ENCODE measurements at places on chromosomes 13 and 19.

DNA sequence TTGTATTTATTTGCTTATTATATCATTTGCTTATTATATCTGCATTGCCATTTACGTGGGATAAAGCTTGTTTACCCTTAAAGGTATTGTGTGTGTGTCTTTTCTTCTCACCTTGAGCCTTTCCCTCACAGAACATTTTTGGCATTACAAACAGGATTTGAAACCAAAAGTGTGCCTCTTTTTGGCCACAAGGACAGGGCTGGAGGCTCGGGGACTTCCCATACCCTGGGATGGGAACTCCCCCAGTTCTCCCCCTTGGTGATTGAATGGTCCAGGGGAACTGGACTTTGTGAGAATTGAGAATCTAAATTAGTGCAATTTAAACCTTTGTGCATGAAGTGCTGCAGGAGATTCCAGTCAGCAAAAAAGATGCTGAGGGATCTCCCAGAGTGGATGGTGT, 2.4 kb upstream of the ZNF506 start:
- DNase-seq = no peak

- peak; percentile 1 for DNase-seq
Observed at GRCh38 chr13:105702441-105702840, 833.0 kb downstream of the EFNB2 start.

DNA sequence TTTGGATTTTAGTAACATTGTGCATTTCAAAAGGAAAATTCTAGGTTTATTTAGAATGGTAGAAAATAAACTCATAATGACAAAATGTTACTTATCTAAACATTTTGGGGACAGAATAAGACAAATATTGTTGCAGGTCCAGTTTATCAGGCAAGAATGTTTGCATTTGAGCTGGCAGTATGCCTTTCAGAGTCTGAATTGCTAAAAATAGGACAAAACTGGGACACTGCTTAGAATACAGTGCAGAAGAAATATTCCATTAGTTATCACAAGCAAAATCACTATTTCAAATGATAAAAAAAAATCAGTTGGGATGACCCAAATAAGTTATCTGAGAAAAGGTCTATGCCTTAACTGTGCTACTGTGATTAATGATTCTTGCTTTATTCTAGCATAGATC, 870.3 kb upstream of the MIR17HG start:
- peak; percentile 4 for DNase-seq

DNA sequence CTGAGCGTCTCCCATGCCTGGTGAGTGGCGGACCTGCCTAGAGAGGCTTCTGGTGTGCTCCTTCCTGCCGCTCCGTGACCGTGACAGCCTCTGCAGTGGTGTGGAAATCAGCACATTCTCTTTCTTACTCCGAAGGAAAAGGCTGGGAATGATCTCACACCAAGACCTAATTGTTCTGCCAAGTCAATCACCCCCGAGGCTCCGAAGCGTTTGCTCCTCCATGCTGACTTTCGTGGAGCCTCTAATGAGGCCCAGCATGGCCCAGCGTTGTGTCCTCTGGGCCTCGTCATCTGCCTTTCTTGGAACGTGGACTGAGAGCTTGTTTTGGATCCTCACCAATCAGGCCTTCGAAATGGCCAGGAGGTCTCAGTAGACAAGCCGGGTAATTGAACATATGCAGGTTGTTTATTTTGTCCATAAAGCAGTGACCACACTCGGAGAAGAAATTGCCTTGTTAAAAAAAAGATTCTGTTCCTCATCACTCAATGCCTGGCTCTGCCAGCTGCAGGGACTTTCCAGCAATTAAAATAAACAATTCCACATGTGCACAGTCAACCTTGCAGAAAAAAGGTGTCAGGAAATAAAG, 107.1 kb downstream of the UBL3 start:
- DNase-seq = peak; percentile 57

- DNase-seq = no peak
Observed at GRCh38 chr19:3189702-3190469, 4.2 kb downstream of the NCLN start.

GRCh38 chr13:46058268-46058667, 5.7 kb upstream of the ZC3H13 start:
- DNase-seq = no peak

GRCh38 chr13:37869756-37870488, at the start of gene TRPC4:
Gene TRPC4, minus strand, starts transcription at chr13:37869772. Its CDS starts 86,439 bp downstream, at chr13:37783333.
- peak; percentile 61 for DNase-seq

DNA sequence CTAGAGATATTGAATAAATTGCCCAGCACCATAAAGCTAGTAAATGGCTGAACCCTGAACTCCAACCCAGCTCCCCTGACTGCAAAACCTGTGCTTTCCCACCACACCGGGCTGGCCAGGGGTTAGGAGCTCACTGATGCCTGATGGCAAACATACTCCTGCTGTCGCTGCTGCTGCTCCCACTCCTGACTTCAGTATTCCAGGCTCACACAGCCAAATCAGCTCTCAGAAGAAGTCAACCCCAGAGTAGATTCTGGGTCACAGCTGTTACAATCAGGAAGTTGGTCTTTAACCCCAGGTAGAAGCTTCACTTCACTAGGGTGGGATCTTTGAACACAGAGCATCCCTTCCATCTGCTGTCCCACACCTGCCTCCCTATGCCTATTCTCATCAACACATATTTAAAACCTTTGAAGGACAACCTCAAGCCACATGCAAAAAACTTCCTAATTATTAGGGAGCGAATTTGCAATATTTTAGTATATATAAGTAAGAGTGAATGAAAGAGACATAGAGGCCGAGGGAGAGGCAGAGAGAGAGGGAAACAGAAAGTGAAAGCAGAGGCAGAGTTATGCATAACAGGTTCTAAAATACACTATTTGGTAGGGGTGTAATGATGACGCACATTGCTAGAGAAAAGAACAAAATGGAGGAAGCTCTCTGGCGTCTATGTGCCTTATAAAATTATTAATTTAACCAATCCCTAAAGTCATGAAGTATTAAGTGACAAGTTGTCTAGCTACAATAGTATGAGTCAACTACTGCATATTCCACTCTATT, 99.4 kb upstream of the SERP2 start:
- DNase-seq = peak; percentile 94

DNA sequence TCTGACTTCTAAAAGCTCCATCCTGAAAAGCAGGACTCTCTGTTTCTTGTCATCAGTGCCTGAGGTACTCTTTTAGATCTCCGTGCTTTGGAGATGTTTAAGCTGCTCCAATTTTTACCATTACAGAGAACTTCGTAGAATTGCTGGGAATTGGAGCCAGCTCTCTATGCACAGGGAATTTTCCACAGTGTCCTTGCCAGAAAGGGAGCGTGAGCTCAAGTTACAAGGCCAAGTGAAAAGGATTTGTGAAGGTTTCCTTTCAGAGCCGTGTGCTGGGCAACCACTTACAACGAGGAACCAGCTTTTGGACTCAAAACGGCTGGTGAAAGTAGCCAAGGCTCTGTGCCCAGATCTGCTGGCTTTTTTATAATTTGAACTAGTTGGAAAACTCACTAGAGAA, 82.6 kb downstream of the NUFIP1 start:
- DNase-seq = peak; percentile 81

GRCh38 chr19:3360421-3361383, 5.7 kb upstream of the NFIC start:
- DNase-seq = peak; percentile 51

- no peak for DNase-seq
Observed at GRCh38 chr19:54470991-54471782, 1.9 kb downstream of the CDC42EP5 start.
